Right renal cortex interstitium (tissue), 3 donors: ENCODE measurements at places on chromosomes 7 and 10. TPM values are rescaled to one million over a fixed set of nuclear protein-coding genes. Genes with fewer than 3 reads are reported as not detected.
A peak's percentile ranks its signal among the peaks of the same experiment; 100 is the strongest.

GRCh38 chr7:14596421-14596820, 306.1 kb downstream of the DGKB start:
- DNase-seq, result no peak

The STRIP2 gene
- 2.2 TPM for polyA plus RNA-seq

The LLCFC1 gene
- 0.33 TPM for polyA plus RNA-seq

The CC2D2B gene
- 1.6 TPM for polyA plus RNA-seq

- no peak for DNase-seq
These were observed 73.9 kb upstream of the PDGFA start for GRCh38 chr7:593324-594115.

DNA sequence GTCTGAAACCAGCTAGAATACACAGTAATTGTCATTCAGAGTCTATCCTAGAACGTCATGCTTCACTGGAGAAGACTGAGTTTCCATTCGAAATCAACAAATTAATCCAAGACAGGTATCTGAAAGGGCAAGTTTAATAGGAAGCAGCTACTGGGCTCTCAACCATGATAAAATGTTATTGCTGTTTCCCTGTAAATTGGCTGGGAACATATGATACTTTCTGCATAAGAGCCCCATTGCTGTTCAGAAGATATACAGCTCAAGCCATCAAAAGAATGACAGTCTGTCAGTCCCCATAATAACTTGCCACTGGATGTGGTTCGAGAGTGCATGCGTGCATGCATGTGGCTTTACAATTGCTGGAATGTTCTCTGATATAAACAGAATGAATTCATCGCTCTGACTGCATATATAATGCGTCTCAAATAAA, 129.0 kb downstream of the HIBADH start:
- DNase-seq, result no peak

The PDK4 gene
- 17.0 TPM for polyA plus RNA-seq

- peak; percentile 37 for DNase-seq
These were observed 175.0 kb downstream of the CTNNA3 start for GRCh38 chr10:67520924-67521520.

- DNase-seq, result no peak
These were observed 22.5 kb downstream of the EMX2 start for GRCh38 chr10:117565068-117565467.

The UNCX gene
- 6.4 TPM for polyA plus RNA-seq

- DNase-seq, result peak; percentile 14
These were observed 23.9 kb downstream of the OPALIN start for GRCh38 chr10:96334616-96335526.

The JAZF1 gene
- polyA plus RNA-seq, result 12.2 TPM

GRCh38 chr10:87966459-87966858, 103.0 kb downstream of the PTEN start:
- no peak for DNase-seq

The AOAH gene
- polyA plus RNA-seq, result 2.9 TPM

GRCh38 chr10:44198096-44198779, 186.7 kb downstream of the CXCL12 start:
- no peak for DNase-seq

- DNase-seq, result no peak
These were observed 55.4 kb downstream of the GPR26 start for GRCh38 chr10:123721441-123722049.

DNA sequence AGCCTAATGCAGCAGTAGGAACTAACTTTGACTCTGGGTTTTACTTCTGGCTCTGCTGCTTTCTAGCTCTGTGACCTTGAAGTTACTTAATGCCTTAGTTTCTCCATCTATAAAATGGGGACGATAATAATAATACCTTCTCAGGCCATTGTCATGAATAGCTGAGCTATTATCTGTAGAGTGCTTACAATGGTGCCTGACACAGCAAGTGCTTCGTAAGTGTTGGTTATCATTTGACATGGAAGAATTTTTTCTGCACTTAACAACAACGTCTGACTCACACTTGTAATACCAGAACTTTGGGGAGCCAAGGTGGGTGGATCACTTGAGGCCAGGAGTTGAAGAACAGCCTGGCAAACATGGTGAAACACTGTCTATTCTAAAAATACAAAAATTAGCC, 140.5 kb downstream of the ARL4A start:
- no peak for DNase-seq

GRCh38 chr10:83617172-83617571, 522.1 kb upstream of the GHITM start:
- no peak for DNase-seq

The CHRM2 gene
- 3.2 TPM for polyA plus RNA-seq

The NPC1L1 gene
- polyA plus RNA-seq, result 3.2 TPM

The TEX36 gene
- polyA plus RNA-seq, result not detected

- DNase-seq, result no peak
These were observed 4.1 kb downstream of the MBLAC1 start for GRCh38 chr7:100130608-100131453.

GRCh38 chr7:139734395-139734794, 43.4 kb downstream of the HIPK2 start:
- DNase-seq, result no peak

- no peak for DNase-seq
These were observed 22.7 kb downstream of the TACR2 start for GRCh38 chr10:69394020-69394419.

GRCh38 chr7:139297795-139298194, 43.3 kb upstream of the FMC1 start:
- no peak for DNase-seq

DNA sequence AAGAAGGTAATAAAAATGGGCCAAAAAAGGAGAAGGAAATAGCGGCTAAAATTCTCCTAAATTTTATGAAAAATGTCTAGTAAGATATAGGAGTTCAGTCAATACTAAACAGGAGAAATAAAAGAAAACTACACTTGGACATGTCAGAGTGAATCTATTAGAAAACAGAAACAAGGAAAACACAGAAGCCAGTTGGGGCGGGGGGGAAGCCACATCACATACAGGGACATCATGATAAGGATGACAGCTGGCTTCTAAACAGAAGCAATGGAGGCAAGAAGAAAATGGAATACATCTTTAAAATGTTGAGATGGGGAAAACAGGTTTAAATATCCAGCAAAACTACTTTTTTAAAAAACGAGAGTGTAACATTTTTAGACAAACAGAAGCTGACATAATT, 77.8 kb downstream of the CUBN start:
- no peak for DNase-seq

- DNase-seq, result no peak
These were observed 26.2 kb upstream of the REEP3 start for GRCh38 chr10:63494951-63495350.

The XRCC2 gene
- polyA plus RNA-seq, result 6.2 TPM

The TRIL gene
- polyA plus RNA-seq, result 50.9 TPM

- no peak for DNase-seq
These were observed 16.4 kb upstream of the RUFY2 start for GRCh38 chr10:68423522-68423921.

GRCh38 chr10:96491303-96491702, 22.4 kb downstream of the TLL2 start:
- DNase-seq, result no peak

DNA sequence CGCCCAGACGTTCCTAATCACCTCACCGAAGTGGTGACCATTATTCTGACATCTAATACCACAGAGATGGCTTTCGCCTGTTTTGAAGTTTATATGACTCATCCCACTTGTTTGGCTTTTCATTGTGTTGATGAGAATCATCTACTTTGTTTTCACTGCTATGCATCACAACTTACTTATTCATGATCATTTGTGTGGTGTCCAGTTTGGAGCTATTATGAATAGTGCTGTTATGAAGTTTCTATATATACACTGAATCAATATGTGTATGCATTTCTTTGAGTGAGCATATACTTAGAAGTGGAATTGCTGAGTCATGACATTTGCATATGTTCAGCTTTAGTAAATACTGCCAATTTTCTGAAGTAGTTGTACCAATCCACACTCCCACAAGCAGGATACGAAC, 38.6 kb upstream of the TNKS2 start:
- no peak for DNase-seq

DNA sequence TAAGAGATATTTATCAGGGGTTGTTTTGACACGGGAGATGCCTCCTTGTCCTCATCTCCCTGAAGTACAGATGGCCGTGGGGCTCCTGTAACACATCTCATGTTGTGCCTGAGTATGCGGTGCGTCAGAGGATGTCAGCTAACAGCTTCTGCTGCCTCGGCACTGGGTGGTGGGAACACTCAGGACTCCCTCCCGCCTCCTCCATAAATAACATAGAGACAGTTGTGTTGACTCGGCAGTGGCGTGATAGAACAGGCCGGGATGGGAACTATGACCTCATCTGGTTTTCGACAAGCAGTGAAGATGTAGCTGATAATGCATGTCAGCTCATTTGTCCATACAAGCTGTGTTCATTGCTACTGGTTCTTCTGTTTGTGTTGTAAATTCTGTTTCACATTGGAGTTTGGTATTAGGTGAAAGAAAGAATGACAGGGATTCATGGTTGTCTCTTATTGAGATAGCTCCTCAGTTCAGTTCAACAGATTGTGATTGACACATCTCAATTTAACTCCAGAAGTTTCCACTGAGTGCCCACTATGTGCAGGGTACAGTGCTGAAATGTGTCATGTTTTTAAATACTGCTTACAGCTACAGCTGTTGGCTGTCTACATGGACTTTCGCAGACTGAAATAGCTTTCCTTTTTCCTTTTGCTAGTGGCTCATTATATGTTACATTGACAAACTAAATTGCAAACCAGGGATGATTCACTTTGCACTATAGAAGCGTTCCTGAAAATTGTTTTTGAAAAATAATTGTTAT, 87.4 kb downstream of the CHN2 start:
- no peak for DNase-seq

The MACROH2A2 gene
- 80.5 TPM for polyA plus RNA-seq

DNA sequence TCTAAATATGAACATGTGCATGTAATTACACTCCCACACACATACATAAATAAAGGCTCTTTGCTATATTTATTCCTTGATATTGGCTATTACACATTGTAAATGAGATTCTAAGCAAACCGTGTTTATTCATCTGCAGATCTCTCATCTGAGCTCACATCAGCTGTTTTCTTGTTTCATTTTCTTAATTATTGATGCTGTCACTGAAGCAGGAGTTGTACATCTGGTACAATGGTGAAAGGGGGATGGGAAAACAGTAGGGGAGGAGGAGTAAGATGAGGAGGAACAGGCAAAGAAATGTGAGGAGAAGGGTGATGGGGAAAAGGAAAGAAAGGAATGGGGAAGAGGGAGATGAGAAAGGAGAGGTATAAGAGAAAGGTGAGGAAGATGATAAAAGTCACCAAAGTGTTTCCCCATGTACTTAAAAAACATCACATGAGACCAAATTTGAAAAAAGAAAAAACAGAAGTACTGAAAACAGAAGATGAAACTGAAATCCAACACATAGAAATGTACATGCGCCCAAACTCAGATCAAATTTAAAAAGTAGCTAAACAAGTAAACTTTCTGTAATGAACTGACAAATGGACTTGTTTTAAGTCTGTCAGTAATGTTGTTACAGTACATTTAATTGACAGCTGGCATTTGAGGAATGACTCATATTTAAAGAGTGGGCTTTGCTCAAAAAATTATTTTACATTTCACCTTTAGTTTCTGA, 472.2 kb downstream of the ARL4A start:
- DNase-seq, result no peak

- no peak for DNase-seq
These were observed 14.7 kb upstream of the MICALL2 start for GRCh38 chr7:1473864-1474512.

The ADAM22 gene
- polyA plus RNA-seq, result 13.1 TPM

The ZNF488 gene
- 6.4 TPM for polyA plus RNA-seq

The SNCG gene
- 13.1 TPM for polyA plus RNA-seq

DNA sequence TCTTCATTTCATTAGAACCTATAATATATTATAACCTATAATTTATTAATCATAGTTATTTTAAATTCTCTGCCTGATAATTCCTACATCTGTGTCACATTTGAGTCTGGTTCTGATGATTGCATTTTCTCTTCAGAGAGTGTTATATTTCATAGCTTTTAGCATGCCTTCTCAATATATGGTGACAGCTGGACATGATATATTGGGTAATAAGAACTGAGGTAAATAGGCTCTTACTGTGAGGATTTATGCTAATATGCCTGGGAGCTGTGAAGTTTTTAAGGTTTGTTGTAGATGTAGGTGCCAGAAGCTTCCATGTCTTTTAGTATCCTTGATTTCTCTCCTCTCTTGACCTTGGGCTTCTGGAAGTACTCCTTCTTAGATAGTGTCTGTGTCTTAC, 325.9 kb upstream of the SEMA3D start:
- no peak for DNase-seq

The SPDYE9 gene
- polyA plus RNA-seq, result 0.21 TPM

GRCh38 chr10:125011171-125011925, 69.4 kb downstream of the ZRANB1 start:
- no peak for DNase-seq

DNA sequence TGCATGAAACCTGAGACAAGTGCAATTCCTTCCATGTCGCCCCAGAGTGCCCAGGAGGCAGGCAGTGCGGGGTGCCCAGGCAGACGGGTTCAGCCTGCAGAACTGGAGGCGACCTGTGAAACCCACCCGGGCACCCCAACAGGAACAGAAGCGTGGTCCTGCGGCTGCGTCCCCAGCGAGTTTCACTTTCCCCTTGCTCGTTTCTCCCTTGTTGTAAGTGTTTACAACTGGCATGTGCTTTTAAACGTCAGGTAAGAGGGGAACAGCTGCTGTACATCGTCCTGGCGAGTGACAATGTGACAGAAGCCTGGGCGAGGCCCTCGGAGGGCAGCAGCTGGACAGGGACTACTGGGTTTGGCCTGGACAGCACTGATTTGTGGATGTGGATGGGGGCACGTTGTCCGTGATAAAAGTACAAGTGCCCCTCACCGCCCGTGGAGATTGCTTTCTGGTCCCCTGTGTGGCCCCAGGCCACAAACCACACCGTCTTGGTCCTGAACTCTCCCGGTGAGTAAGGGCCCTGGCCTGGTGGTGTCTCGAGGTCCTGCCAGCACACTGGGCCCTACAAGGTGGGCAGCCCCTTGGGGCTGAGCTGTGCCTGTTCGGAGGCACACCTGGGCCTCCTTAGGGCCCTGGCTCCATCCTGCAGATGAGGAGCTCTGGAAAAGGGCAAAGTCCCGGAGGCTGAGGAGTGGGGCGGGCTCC, 4.0 kb downstream of the VENTX start:
- no peak for DNase-seq

DNA sequence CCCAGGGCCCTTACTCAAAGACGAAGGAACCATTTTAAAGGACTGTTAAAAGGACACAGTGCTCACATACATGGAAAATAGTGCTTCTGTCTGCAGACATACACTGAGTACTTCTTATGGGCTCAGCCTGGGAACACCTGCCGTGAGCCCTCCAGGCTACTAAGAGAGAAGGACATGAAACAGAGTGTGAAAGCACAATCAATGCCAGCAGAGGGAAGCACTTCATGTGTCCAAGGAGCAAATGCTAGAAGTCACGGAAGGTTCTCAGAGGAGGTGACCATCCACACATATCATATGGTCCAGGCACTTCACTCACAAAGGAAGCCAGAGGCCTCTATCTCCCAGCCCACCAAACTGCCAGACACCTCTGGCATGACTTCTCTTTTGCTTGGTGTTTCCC, 15.5 kb downstream of the ELMO1 start:
- no peak for DNase-seq

- DNase-seq, result no peak
These were observed 73.4 kb upstream of the ZNF722 start for GRCh38 chr7:63925262-63925625.

The EPC1 gene
- 77.9 TPM for polyA plus RNA-seq

The GTF2IRD1 gene
- polyA plus RNA-seq, result 58.4 TPM

The CASTOR2 gene
- polyA plus RNA-seq, result 5.5 TPM

The RFC2 gene
- polyA plus RNA-seq, result 44.4 TPM

The CYP26A1 gene
- polyA plus RNA-seq, result 0.11 TPM

The TMEM229A gene
- polyA plus RNA-seq, result 0.19 TPM

- DNase-seq, result no peak
These were observed 10.1 kb downstream of the AVPI1 start for GRCh38 chr10:97676770-97677581.

The PCLO gene
- 10.3 TPM for polyA plus RNA-seq
